Left renal cortex interstitium (tissue), 4 donors: ENCODE measurements at places on chromosomes 5 and 9. TPM values are rescaled to one million over a fixed set of nuclear protein-coding genes. Genes with fewer than 3 reads are reported as not detected.

DNA sequence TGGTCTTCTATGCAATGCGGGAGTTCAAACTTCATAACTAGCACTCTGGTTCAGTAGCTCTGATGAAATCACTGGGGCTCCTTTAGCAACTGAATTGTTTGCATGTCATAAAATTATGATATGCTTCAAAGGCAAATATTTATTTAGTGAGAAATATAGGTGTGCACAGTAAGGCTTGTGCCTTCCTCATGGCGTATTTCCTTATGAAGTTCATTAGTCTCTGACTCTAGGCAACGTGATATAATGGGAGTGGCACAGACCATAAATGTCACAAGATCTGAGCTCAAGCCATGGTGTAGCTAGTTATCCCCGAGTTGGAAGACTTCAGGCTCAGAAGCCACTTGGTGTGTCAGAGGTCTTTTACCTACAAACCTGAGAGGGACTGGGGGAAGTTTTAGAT is 35.5 kb downstream of the PIP5K1B start:
- no peak for DNase-seq

PCDHA8 gene
- 0.03 TPM for polyA plus RNA-seq

LRSAM1 gene
- polyA plus RNA-seq, result 26.1 TPM

DNA sequence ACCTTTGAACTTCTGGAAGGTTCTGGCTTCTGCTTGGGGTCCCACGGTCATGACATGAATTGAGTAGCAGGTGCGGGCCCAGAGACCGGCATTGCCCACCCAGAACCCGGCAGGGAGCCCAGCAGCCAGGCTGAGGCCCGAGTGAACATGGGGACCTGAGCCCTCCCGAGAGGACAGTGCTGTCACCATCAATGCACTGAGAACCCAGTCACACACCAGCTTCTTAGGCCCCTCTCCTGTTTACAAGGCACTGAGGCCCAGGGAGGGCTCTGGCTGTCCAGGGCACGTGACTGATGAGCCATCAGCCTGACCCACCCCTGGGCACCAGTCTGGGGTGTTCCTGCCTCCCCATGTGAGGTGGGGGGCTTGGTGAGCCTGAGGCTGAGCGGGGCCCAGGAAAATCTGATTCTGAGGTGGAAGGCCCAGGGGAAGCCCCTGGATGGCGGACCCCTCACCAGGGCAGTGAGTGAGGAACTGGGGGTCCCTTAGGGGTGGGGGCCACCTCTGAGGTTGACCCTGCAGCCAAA is 60.3 kb upstream of the RNU6ATAC start:
- no peak for DNase-seq

C9orf50 gene
- 0.91 TPM for polyA plus RNA-seq

DNA sequence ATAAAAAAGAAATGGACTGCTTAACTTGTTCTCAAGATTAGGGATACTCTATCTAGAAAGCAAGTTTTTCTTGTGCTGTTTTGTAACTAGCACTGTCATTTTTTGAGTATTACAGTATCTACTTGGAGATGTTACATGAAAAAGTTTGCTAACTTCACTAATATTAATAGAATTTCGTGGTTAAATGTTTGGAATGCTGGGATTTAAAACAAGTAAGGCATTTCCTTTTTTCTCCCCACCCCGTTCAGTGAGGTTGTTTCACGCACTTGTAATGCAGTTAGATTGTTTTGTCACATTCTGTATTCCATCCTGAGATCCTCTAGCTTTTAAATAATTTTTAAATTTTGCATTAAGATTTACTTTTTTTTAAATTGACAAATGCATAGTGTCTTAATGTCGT is 20.0 kb upstream of the TEK start:
- DNase-seq, result no peak

GABRA1 gene
- not detected for polyA plus RNA-seq

- DNase-seq, result no peak
Measured at GRCh38 chr9:79946712-79947111, 374.9 kb downstream of the TLE4 start.

- no peak for DNase-seq
Measured at GRCh38 chr5:179243333-179243732, 101.9 kb downstream of the ADAMTS2 start.

GDA gene
- 0.95 TPM for polyA plus RNA-seq

HAPLN1 gene
- polyA plus RNA-seq, result 6.9 TPM

- DNase-seq, result no peak
Measured at GRCh38 chr9:92061184-92061583, 54.0 kb downstream of the SPTLC1 start.

DNA sequence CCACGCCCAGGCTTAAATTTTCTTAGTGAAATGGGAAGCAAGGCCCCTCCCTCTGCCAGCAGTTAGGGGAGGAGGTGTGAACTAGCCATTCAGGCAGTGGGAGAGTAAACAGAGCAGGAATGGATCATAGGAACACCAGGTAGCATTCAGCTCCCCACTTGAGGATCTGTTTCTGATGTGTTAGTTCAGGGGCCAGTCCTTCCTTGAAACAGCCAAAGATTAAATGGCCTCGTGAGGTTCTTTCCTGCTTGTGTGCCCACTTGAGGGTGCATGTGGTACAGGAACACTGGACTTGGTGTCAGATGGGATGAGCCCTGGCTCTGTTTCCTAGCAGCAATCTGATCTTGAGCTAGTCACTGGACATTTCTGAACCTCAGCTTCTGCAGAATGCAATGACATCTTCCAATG is 21.2 kb downstream of the FAXDC2 start:
- DNase-seq, result no peak

DNA sequence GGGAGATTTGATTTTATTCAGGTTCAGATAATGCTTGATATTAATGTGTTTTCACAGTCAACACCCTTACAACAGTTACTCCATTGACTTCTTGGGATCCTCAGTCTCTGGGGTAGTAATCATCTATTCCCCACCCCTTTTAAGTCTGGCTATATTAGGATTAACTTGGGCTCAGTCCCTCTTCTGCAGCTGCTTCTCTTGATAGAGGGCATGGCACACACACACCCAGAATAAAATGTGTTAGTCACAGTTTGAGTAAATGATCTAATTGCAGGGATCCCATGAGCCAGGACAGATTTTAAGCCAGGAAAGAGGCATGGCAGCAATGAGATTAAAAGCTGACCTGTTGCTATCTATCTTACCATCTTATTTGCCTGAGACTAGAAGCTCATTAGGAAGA is 53.7 kb upstream of the VLDLR start:
- no peak for DNase-seq

MOB3B gene
- polyA plus RNA-seq, result 21.2 TPM

- no peak for DNase-seq
Measured at GRCh38 chr5:58854441-58854840, 271.6 kb downstream of the RAB3C start.

GRCh38 chr5:141771562-141771961 is 89.5 kb upstream of the ARAP3 start:
- DNase-seq, result no peak

IL13 gene
- not detected for polyA plus RNA-seq

DNA sequence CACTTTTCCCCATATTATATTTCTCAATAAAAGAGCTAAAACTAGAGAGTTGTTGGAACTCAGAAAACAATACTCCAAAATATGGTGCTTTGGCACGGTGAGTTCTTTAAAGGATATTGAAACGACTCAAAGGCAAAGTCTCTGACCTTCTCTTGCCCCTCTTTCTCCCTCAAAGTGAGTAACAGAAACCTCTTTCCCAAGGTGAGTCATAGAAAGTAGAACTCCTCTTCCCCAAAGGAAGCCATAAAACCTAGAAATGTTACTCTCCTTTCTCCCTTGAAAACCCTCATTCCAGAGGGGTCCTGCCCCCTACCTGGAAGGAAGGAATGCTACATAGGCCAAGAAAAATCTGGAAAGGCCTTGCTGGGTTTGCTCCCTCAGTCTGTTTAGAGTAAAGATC is 47.5 kb downstream of the RAPGEF6 start:
- DNase-seq, result no peak

DNA sequence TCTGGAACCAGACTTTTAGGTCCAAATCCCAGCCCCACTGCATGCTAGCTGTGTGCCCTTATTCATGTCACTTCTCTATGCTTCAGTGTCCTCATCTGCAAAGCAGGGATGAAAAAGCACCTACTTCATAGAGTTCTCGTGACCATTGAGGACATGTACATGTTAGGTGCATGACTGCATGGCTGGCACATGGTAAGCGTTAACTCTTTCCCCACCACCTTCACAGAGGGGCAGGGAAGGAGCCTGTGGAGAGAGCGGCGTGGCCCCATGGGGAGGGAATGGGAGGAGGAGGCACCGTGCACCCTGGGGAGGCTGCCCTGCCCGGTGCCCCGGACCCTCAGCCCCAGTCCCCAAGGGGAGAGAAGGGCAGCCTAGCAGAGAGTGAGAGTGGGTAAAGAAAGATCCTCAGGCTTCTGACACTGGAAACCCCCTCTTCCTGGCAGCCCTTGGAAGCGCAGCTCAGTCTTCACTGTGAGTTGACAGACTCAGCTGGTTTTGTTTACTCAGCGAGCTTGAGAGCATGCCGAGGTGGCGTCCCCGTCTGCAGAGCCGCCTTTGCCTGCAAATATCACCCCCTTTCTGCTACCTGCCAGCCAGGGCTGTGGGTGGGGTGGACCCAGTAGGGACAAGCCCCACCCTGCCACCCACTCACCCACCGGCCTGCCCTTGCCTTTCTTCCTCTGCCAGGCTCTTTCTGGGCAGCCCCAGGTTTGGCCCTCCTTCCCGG is 10.6 kb upstream of the ANGPTL2 start:
- DNase-seq, result no peak

ARL15 gene
- 34.4 TPM for polyA plus RNA-seq

GRCh38 chr9:130313103-130313858 is 47.7 kb downstream of the HMCN2 start:
- no peak for DNase-seq

HNRNPA0 gene
- polyA plus RNA-seq, result 70.2 TPM

MAMDC2 gene
- 6.3 TPM for polyA plus RNA-seq

GRCh38 chr5:101976933-101977332 is 319.2 kb downstream of the SLCO4C1 start:
- DNase-seq, result no peak

DNA sequence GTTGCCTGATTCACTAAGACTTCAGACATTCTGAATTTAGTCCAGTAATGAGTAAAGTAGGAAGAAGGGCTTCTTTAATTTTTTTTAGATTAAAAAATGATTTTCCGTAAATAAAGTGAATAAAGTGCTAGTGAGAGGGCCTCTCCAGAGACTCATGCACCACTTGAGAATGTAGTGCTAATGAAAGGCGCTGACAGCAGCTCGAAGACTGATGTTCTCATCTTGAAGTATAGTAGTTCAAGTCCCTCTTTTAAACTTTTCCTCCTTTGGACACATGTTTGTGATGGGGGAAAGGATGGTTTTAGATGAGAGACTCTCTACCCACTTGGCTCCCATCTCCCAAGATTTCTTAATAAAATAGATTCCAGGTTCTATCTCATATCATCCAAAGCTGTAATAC is 48.5 kb downstream of the G3BP1 start:
- DNase-seq, result no peak
